ENCODE measurements at places on chromosomes 2 and 18.

- no peak for DNase-seq
Observed at GRCh38 chr2:96267159-96267971, 1.3 kb downstream of the CIAO1 start.

DNA sequence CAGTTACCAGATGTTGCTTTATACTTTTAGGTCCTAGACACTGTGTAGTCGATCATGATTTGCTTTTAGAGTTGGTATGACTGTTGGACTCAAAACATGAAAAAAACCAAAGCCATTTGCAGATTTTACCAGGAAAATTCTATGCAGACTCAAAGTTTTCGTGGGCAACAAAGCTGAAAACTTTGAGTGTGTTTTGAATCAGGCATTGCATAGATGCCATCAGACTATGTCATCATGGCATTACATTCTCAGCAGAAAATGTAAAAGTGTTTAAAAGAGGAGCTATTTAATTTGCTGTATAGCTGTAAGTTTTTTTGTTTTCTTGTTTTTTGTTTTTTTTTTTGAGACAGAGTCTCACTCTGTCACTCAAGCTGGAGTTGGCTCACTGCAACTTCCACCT lies 43.5 kb upstream of the ELAC1 start:
- no peak for DNase-seq

DNA sequence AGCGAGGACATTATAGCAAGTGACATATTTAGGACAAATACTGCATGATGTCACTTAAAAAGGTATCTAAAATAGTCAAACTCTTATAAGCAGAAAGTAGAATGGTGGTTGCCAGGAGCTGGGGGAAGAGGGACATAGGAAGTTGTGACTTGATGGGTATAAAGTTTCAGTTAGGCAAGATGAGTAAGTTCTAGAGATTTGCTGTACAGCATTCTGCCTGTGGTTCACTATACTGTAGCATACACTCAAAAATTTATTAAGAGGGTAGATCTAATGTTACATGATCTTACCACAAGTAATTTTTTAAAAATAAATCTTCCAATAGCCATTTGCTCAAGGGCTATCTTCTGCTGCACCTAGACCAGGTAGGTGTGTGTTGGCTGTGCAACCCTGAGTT lies 78.1 kb upstream of the NPAS2 start:
- DNase-seq: no peak

- no peak for DNase-seq
Observed at GRCh38 chr2:137237055-137237454, 471.7 kb downstream of the THSD7B start.

GRCh38 chr2:186959486-186959885 lies 110.5 kb upstream of the ZSWIM2 start:
- no peak for DNase-seq

GRCh38 chr2:10396464-10396863 lies 51.7 kb downstream of the ODC1 start:
- DNase-seq: no peak

- no peak for DNase-seq
Observed at GRCh38 chr18:46174342-46175041, 70.3 kb downstream of the HAUS1 start.

GRCh38 chr2:215356948-215357461 lies 45.1 kb downstream of the ATIC start:
- DNase-seq: no peak

DNA sequence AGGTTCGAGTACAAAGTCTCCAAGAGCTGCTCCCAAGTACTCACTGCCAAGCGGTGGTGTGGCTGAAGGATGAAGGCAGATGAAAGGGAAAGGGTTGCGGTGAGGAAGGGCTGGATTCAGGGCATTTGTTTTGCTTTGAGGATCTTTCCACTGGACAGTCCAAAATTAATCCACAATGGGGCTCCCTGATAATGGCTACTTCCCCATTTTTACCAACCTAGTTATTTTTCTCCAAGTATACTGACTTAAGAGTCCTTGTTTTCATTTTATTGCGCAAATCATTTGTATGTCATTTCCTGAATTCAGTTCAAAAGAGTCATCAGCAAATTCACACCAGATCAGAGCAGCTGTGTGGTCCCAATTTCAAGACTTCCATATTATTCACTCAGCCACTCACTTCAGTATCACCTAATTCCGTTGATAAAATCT lies 464 bp upstream of the SESTD1 start:
- no peak for DNase-seq

- no peak for DNase-seq
Observed at GRCh38 chr18:74278983-74279382, 12.8 kb downstream of the CYB5A start.

- DNase-seq: no peak
Observed at GRCh38 chr2:53095227-53095626, 672.4 kb upstream of the CHAC2 start.

GRCh38 chr18:41724195-41724594 lies 230.8 kb upstream of the PIK3C3 start:
- DNase-seq: no peak

DNA sequence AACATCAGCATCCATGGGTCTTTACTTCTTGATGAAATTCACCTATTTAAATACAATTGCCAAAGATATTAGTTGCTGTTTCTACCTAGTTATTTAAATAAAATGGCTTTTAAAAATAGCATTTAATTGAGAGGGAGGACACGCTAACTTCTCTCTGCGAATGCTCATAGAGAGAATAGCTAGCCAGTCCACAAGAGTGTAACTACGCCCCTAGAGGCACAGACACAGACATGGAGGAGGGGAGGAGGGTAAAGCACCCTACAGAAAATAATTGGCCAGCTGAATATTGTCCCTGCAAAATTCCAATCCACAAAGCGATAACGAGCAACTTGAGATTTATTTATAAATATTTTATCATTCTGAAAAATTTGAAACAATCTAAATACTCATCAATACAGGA lies 97.0 kb upstream of the PAPOLG start:
- no peak for DNase-seq

DNA sequence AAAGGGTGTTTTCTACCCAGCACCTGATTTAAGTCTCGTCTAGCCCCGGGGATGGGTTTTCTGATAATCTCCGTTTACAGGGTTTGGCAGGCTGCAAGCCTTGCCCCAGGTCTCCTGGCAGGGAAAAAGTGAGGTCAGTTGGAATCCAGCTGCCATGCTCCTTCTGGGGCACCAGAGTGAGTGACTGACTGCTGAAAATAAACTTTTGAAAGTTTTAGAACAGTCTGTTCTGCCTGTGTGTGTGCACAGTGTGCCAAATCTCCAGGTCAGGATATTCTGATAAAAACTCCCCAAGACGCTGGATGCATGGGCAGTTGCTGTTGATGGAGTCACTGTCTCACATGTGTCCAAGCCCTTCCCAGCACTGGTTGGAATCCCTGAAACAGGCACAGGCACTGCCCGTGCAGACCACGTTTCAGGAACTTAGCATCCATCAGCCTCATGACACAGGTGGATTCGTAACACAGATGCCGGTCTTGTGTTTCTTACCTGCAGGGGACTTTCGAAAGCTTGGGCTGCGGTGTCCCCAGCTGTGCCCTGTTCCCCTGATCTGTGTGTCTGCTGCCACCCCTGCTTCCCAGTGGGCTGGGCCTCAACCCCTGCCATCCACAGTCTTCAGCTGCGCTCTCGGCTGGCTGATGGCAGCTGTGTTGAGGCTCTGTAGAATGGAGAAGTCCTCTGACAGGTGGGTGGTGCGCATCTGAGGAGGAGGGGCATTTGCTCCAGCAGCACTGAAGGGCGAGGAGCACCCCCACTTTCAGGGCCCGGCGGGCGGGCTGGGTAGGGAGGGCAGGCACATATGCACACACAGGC lies 65.0 kb downstream of the SH3RF3 start:
- no peak for DNase-seq

GRCh38 chr2:163949693-163950092 lies 213.9 kb upstream of the FIGN start:
- DNase-seq: no peak

DNA sequence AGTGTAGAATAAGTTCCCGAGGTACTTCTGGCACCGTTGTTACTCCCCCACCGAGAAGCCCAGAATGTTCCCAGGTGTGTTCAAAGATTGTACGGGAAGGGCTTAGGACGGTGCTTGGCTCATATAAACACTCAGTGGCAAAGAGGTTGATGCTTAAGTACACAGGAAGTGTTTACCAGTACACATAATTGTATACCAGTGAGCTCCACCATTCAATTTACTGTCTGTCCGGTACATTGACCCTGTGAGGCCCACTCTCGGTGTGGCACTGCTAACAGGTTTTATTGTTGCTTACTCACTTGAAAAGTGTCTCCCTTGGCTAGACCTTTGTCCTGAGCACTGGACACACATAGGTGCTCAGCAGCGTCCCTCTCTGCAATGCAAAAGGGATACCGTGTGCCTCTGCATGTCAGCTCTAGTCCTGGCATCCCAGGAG lies 191.0 kb downstream of the NEDD4L start:
- no peak for DNase-seq

DNA sequence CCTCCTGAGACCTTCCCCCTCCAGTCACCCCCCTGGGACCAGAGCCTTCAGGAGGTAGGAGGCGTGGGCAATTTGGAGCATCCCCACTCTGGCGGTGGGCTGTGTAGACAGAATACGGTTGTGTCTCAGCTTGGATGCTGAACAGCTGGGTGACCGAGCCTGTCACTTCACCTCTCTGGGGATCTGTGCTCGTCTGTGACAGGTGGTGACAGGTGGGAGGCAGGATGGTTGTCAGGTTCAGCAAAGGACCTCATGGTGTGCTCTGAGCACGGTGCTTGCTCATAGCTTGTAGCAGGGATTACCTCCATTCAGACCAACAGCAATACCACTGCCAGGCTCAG lies 186.5 kb upstream of the HS6ST1 start:
- DNase-seq: no peak

DNA sequence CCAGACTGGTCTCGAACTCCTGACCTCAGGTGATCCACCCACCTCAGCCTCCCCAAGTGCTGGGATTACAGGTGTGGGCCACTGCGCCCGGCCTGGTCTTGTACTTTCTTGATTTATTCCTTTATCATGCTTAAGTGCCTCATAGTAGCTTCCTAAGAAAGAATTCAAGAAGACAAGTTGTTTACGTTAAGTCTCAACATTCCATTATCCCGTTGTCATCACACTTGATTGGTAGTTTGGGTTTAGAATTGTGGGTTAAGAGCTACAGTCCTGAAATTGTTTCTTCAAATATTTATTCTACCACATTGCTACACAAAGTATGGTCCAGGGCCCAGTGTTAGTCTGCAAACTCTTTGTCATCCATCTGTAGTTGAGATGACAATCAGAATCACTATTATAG lies 194.0 kb downstream of the VWC2L start:
- no peak for DNase-seq

DNA sequence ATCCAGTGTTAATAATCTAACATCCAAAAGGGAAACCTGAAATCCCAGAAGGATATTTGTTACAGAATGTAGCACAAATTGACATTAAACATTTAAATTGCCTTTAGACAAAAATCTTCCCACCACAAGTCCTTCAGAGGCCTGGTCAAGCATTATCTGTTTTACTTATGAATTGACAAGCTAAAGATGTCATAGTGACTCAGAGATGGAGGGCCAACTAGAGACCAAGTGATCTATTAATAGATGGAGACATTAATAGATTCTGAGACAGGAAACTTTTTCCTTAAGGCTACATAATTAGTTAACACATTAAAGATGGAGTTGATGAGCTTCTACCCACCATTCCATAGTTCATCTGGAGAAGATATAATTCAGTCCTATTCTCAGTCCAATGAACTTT lies 526.2 kb downstream of the IRS1 start:
- DNase-seq: no peak

- DNase-seq: no peak
Observed at GRCh38 chr2:7432436-7432835, 515.2 kb downstream of the RNF144A start.

DNA sequence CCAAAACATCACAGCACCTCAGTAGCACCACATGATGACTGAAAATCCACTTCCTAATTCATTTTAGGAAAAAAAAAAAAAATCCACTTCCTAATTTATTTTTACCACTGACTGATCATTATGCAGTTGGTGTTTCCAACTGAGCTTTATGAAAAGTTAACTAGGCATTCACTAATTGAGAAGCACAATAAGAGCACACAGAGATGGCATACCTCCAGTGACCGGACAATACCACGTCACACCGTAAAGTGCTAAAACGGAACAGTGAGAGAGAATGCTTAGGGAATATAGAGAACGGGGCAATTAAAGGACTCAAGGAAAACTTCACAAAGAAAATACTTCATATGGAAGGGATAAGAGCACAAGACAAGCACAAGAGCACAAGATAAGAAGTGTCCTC lies 212.5 kb downstream of the NBAS start:
- DNase-seq: no peak

- DNase-seq: no peak
Observed at GRCh38 chr2:18544171-18544570, 16.3 kb downstream of the RDH14 start.

DNA sequence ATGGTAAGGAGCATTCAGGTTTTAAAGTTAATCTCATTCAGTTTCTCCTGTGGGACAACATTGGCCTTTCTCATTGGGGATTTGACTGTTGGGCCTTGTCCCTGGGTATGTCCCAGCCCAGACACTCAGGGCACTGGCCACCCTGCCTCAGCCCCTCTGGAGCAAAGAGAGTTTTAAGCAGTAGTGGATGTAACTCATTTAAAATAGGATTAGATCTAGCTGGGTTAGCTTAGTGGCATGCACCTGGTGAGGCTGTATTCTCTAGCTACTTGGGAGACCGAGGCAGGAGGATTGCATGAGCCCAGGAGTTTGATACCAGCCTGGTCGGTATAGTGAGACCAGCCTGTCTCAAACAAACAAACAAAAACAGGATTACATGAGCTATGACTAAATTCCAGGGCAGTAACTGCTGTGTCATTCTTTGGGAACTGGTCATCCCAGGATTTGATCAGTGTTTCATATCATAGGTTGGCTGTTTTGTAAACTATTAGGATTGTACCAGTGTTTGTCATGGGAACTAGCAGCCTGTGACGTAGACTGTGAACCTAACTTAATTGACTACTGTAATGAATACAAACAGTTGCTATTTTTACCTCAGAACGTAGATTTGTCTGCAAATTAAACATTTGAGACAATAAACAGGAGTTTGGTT lies 12.5 kb downstream of the INPP4A start:
- no peak for DNase-seq

DNA sequence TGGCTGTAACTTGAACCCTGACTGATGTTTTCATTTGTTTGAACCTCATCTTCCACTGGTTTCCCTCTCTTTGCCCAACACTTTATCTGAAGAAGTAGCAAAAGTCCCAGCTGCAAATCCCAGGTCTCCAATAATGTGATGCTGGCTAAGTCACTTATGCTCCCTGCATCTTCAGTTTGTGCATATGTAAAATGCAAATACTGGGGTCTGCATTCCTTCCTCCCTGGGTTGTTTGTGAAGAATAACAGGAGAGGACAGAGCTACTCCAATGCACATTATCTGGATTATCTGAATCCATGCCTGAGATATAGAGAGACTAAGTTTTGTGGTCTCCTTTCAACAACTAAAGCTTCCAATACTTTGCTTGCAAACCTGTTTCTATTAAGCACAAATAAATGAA lies 22.2 kb downstream of the KIAA2012 start:
- no peak for DNase-seq

DNA sequence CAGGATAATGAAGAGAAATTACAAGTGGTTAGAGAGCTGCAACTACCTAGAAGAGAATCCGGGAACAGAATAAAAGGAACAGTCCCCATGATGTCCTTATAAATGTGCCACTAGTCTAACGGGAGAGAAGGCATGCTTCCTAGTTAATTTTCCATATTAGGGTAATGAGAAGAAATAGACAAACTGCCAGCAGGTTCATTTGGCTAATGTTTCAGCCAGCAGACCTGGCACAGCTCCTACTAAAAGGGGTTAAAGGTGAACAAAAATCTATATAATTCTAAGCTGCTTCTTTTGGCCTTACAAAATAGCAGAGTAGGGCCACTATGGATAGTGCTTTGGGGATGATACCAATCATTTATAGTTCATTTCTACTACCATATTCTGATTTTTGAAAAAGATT lies 845.3 kb upstream of the GCFC2 start:
- no peak for DNase-seq

All from GM12878 (cell line).